ENCODE measurements at places on chromosomes 4 and X. TPM values are rescaled to one million over a fixed set of nuclear protein-coding genes. Genes with fewer than 3 reads are reported as not detected.

SLC6A8 gene
- 2.3 TPM for total RNA-seq

IL15 gene
- 3.3 TPM for total RNA-seq

APOOL gene
- total RNA-seq, result 8.1 TPM

YY2 gene
- 1.2 TPM for total RNA-seq

SMPX gene
- not detected for total RNA-seq

PCDH11X gene
- not detected for total RNA-seq

PAGE2B gene
- total RNA-seq, result not detected

SYN1 gene
- 0.28 TPM for total RNA-seq

HSD17B13 gene
- total RNA-seq, result under 0.01 TPM

AKAP4 gene
- not detected for total RNA-seq

GATB gene
- 13.8 TPM for total RNA-seq

MAGEA8 gene
- not detected for total RNA-seq

PF4V1 gene
- total RNA-seq, result 10.2 TPM

TLR1 gene
- total RNA-seq, result 1.4 TPM

MAML3 gene
- total RNA-seq, result 1.7 TPM

WDR17 gene
- 0.58 TPM for total RNA-seq

RGS12 gene
- 10.2 TPM for total RNA-seq

ODAPH gene
- not detected for total RNA-seq

MAGEE2 gene
- not detected for total RNA-seq

NPFFR2 gene
- total RNA-seq, result not detected

MAGEA12 gene
- total RNA-seq, result not detected

VSIG4 gene
- not detected for total RNA-seq

IL2 gene
- not detected for total RNA-seq

KCNIP4 gene
- under 0.01 TPM for total RNA-seq
